ENCODE measurements at places on chromosomes 2 and 18.
A peak's percentile ranks its signal among the peaks of the same experiment; 100 is the strongest.

- DNase-seq = no peak
Observed at GRCh38 chr2:237892478-237892877, 33.1 kb downstream of the RAMP1 start.

GRCh38 chr18:55249550-55249949, 290.3 kb upstream of the CCDC68 start:
- no peak for DNase-seq

- peak; percentile 69 for DNase-seq
Observed at GRCh38 chr2:179218848-179219594, 45.6 kb downstream of the SESTD1 start.

- DNase-seq = peak; percentile 89
Observed at GRCh38 chr2:152497481-152498052, 162.6 kb downstream of the FMNL2 start.

DNA sequence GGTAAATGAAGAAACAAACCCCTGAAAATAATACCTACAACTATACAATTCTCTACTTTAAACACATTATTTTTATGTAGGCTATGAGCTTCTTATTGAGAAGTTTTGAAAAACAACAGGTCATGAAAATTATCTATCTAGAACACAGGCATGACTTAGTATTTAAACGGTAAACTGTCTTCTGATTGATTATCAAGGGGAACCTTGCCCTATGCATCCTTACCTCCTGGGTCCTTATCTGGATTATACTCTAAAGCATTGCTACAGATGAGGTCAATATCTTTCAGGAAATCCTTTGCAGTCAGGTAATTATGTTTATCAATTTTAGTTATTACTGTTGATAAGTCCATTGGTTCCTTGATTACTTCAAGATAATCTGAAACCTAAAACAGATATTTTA, 144.3 kb downstream of the ATAD2B start:
- DNase-seq = no peak

- no peak for DNase-seq
Observed at GRCh38 chr2:85771486-85771885, 17.7 kb downstream of the ATOH8 start.

- peak; percentile 7 for DNase-seq
Observed at GRCh38 chr2:58146707-58147106, 94.4 kb downstream of the FANCL start.

DNA sequence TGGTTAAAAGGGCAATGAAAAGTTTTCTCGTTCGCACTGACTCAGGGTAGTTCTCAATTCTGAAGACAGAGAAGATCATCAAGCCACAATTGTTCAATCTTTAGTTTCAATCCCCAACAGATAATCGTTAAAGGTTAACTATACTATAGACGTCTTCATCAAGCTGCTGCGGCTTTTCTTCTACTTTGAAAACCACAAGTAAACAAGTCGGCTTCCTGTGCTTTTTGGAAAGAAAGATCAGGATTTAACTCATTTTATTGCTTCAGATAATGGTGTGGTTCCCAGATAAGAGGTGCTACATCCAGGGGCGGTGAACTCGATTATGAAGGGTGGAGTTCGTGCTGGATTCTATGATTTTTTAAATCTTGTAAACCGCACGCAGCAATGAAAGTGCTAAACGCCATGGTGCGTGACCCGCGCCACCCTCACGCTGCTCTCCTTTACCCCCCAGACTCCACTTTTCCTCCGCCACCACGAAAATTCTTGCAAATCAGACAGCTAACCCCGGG, 545 bp upstream of the CDCA7 start:
- DNase-seq = no peak

DNA sequence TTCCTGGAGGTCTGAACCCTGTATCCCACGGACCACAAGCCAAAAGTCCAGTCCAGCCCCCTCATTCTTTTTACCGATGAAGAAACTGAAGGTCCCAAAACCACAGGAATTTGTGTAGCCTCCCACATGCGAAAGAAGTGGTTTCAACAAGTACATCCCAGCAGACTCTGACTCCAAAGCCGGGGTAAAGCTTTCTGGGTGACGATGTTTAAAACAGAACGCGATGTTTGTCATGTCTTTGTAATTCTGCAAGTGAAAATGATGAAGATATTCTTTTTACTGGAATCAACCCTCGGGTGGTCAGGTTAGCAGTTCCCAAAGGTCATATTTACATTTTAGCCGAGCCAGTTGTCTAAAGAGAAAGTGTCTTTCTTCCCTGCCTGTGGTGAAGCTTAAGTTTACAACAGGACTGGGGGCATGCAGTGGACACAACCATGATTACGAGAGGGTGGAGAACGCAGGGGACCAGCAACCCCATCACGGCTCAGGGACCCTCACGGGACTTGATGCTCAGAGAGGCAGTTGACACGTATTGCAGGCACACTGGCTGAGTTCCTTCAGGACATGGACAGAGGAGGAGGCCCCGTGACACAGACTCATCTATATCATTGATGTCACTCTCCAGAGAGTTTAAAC, 17.8 kb upstream of the TMEM131 start:
- DNase-seq = peak; percentile 92

GRCh38 chr2:232478571-232479340, 8.9 kb downstream of the ECEL1 start:
- DNase-seq = no peak

- no peak for DNase-seq
Observed at GRCh38 chr2:651951-652373, 25.2 kb downstream of the TMEM18 start.

GRCh38 chr2:59985923-59986322, 567.5 kb downstream of the BCL11A start:
- no peak for DNase-seq

- no peak for DNase-seq
Observed at GRCh38 chr2:236654496-236654895, 84.9 kb downstream of the ACKR3 start.

GRCh38 chr2:192886636-192887035, 691.9 kb upstream of the TMEFF2 start:
- no peak for DNase-seq

- DNase-seq = no peak
Observed at GRCh38 chr2:174762464-174762863, 1.8 kb downstream of the CHRNA1 start.

DNA sequence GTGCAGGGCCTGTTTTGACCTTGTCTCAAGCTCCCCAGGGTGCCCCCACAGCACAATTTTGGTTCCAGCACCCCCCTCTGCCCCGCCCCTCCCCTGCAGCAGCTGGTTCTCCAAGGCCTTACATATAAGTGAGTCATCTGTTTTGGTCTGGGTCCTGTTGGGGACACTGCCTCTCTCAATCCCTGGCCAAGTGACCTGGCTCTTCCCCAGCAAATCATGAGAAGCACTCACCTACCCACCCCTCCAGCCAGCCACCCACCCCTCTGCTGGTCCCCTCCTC, 90.5 kb downstream of the INHBB start:
- no peak for DNase-seq

GRCh38 chr2:51145761-51146160, 113.8 kb upstream of the NRXN1 start:
- no peak for DNase-seq

GRCh38 chr2:240401781-240402551, 33.5 kb upstream of the GPC1 start:
- no peak for DNase-seq

GRCh38 chr18:79554321-79554720, 125.3 kb upstream of the CTDP1 start:
- DNase-seq = no peak

GRCh38 chr2:241364781-241365180, 8.7 kb downstream of the FARP2 start:
- no peak for DNase-seq

- peak; percentile 44 for DNase-seq
Observed at GRCh38 chr2:225668606-225669266, 269.2 kb downstream of the NYAP2 start.

DNA sequence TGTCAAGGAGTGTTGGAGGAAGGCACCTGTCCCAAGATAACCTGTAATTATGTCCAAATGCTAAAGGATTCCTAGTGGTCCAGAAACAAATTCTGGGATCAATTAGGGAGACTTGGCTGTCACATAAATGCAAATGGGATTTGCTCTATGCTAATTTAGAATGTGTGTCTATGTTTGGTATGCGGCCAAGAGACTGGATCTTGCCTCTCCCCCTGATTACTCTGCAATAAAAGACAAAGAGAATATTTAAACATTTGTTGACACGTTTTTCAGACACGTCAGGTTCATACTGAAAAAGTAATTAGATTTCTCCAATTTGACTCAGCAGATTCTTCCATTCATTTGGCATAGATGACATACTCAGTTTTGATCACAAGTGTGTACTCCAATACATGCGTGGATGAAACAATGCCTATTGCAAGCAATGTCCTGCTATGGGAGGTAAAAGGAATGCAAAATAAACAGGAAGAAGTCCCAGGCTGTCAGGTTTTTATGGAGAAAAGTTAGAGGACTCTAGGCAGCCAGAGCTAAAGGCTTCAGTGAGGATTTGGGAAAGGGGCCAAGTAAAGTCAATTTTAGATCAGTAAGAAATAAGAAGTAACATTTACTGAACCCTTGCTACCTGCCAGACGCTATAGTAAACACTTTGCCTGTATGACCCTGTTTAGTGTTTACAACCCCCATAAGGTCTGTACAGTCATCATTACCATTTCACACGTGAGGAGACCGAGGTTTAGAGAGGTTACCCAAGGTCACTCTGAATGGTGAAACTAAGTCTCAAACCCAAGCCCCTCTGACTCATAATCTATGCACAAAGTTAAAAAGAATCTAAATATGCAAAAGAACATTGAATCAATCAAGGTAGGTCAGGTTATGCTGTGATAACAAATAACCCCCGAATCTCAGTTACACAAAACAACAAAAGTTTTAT, 7.8 kb downstream of the ANTXR1 start:
- DNase-seq = no peak
